ENCODE measurements at places on chromosomes 6 and 20. TPM values are rescaled to one million over a fixed set of nuclear protein-coding genes. Genes with fewer than 3 reads are reported as not detected.

The TSBP1 gene
- not detected for total RNA-seq

The PLG gene
- total RNA-seq: not detected

The NFATC2 gene
- total RNA-seq: 11.9 TPM

The LRRC1 gene
- 10.1 TPM for total RNA-seq

The OXT gene
- total RNA-seq: not detected

DNA sequence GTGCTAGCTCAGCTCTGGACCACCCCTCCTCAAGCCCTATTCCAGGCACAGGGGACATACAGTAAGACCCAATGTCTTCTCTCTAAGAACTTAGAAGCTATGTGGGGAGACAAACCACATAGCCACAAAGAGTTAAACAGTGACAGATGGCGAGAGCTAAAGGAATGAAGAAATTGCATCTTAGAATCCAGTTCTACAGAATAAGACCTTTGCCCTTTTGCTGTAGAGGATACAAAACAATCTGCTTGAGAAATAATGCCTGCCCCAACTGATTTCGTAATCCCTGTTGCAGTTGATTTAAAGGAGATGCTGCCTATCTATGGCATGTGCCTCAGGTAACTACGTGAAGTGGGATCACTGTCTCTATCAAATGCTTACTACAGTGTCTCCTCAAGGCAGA, 31.2 kb downstream of the TNFRSF21 start:
- no peak for DNase-seq

GRCh38 chr6:1871724-1872315, 262.1 kb downstream of the FOXC1 start:
- no peak for DNase-seq

DNA sequence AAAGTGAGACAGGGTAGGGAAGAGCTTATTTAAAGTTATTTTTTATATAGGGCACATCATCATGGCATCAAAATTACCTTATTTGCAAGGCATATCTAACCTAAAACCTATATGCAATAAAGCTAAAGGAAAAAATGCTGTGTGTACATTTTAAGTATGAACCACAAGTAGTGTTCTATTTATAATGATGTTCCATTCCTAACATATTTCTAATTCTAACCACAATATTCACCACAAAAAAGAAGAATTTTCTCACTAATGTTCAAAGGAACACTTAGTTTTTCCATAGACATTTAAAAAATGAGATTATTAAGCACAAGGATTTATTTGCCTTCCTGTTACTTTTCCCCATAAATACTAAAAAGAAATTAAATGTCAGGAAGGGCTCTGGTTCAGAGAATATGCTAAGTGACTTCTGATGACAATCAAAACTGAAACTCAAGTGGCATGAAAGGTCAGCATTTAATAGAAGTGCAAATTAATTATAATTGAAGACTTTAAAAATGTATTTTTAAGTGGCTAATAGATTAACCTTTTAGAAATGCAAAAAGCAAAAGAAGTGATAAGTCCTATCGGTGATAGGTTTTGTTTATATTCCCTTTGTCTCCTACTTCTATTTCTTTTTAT, 25.1 kb downstream of the GPR63 start:
- no peak for DNase-seq

DNA sequence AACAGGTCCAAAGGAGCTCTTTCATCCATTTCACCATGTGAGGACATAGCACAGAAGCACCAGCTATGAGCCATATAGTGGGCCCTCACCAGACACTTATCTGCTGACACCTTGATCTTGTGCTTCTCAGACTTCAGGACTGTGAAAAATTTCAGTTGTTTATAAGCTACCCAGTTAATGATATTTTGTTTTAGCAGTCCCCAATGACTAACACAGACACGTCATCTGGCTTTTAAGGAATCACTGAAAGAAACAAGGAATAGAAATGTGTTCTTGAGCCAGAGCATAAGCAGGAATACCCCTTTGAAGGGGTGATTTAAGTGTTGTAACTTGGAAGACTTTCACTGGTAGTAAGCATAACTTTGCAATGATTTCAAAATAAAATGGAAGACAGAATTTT, 214.7 kb upstream of the PTCHD4 start:
- DNase-seq: no peak

DNA sequence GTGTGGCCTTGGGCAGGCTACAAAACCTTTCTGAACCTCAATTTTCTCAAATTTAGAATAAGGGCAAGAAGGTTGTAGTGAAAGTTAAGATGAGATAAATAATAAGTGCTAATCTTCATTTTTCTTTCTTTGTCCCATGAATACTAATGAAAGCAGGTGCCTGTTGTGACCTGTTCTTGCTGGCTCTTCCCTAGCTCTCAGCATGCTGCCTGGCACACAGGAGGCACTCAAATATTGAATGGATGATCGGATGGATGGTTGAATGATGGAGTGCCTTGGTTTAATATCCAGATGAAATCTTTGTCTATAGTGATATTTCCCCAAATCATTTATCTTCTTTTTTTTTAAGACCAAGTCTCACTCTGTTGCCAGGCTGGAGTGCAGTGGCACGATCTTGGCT, 15.0 kb downstream of the PBOV1 start:
- DNase-seq: no peak

DNA sequence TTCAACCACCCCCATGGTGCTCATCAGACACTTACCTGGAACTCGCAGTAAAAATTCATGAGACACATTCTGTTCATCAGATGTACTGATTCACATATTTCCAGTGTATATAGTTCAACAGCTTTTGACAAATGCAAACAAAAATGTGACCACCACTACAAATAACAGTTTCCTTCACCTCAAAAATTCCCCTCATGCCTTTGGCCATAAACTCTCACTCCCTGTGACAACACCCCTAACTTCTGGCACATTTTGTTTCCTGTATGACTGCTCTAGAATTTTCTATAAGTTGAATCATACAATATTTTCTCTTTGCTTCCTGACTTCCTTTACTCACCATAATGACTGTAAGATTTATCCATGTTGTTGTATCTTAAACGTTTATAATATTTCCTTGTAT, 63.7 kb downstream of the C6orf118 start:
- no peak for DNase-seq

DNA sequence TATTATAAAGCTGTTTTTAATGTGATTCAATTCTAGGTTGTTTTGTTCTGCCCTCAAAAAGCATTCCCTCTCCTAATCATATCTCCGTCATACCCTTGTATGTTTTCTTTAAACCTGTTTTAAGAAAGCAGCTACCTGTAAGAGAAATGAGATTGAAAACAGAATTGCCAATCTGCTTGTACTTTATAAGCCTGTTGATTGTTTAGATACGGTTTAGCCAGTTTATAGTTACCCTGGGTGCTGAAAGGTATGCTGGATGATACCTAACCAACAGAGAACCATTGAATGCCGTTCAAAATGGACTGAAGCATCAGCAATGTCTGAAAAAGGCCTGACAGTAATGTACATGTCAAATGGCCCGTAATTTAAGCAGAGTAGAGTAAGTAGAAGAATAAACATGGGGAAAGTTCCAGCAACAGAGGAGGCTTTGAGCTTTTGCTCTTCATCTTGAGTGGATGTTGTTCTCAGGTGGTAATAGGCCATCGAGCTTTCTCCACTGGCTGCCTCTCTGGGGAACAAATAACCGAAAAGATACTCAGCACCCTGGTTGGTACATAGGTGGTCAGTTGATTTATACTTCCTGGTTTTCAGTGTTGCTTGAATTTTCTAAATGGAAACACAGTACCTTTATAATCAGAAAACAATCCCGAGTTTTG, 27.5 kb downstream of the PTPN1 start:
- no peak for DNase-seq

DNA sequence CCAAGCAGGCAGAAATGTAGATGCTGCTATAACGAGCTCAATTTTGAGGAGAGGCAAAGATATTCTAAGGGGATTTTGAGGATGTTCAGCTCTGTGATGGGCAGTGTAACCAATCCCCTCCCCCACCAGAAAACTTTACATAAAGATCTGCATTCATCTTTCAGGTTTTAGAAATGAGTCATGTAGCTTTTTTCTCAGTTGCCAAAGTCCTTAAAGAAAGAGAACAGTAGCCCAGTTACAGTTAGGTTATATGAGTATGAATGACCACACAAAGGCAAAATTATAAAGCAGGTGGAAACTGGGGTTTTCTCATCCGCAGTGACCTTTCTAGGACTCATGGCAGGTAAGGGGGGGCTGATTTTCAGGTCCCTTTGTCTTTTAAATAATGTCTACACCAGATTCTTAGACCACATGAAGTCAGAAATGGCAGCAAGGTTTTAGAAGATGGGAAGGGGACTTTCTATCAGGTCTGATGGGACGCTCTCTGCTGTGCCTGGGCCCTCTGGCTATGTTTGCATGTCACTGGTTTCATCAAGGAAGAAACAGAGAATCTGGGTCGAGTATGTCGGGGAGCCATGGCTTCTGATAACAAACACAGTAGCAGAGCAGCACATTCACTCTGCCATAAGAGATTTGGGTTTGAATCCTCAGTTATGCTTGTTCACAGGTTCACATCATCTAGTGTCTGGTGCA, 94.7 kb downstream of the CLIC5 start:
- no peak for DNase-seq

DNA sequence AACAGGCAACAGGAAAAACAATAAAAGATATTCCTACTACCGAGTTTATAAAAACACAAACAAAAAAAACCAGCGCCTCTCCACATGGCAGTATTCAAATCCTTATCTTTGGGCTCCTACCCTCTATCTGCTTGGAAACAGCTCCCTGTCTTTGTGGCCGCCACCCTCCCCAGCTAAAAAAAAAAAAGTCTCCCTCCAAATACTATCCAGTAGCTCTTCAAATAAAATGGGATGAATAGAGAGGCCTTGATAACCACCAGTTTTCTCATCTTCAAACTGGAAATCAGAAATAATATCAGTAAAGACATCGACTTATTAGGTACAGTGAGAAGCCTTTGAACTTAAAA, 96.2 kb downstream of the PSMG4 start:
- no peak for DNase-seq

DNA sequence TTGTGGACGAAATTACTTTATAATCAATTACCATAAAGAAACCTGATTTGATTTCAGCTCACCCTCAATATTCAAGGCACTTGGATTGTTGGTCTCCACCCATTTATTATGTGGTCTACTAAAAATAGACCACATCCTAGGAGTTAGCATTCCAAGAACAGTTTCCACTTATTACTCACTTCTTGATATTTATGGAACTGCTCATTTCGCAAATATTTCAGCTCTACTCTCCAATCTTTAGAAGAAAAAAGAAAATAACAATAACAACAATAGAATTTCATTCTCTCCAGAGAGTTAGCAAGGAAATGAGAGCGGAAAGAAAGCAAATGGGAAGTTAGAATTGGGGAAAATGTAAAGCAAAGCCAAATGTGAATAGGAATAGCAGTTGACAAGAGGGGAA, 26.2 kb upstream of the HDAC2 start:
- no peak for DNase-seq
